ENCODE measurements at places on chromosomes 3 and 15.
A peak's percentile ranks its signal among the peaks of the same experiment; 100 is the strongest.

GRCh38 chr3:49248840-49249227 is 28.2 kb downstream of the C3orf62 start:
- H3K36me3 ChIP-seq: no peaks in the 10 kb centered on the region
- no peak overlapping the region for H3K4me3 ChIP-seq
- H3K4me1 ChIP-seq: peaks cover 3% of the 10 kb centered on the region
- no peak overlapping the region for H3K27ac ChIP-seq
- peak; percentile 73 for DNase-seq
- H3K27me3 ChIP-seq: no peaks in the 10 kb centered on the region

DNA sequence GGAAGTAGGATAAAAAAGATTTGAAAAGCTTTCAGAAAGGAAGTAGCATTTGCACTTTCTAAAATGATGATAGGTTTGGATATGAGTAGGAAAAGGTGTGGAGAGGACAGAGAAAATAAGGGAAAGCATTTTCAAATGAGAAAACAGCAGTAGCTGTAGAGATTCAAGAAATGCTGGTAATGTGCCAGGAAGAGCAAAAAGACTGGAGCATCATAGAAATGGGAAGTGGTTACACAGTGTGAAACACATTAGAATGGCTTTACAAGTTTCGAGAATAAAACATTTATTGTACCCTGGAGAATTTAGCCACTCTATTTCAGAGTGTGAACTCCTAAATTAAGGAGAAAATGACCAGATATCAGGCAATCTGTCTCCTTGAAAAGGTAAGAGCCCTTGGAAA is 108.3 kb upstream of the CHL1 start:
- H3K4me1 ChIP-seq: no peaks in the 10 kb centered on the region
- no peaks in the 10 kb centered on the region for H3K27me3 ChIP-seq
- H3K27ac ChIP-seq: no peak overlapping the region

GRCh38 chr3:150074277-150074676 is 103.6 kb upstream of the PFN2 start:
- no peak overlapping the region for H3K27ac ChIP-seq
- H3K4me1 ChIP-seq: peaks cover 12% of the 10 kb centered on the region
- H3K27me3 ChIP-seq: no peaks in the 10 kb centered on the region
- no peak overlapping the region for H3K4me3 ChIP-seq

- no peaks in the 10 kb centered on the region for H3K36me3 ChIP-seq
- H3K27ac ChIP-seq: no peak overlapping the region
- H3K4me3 ChIP-seq: no peak overlapping the region
- DNase-seq: no peak
Observed at GRCh38 chr3:177429771-177430170, 232.5 kb upstream of the TBL1XR1 start.

- no peaks in the 10 kb centered on the region for H3K27me3 ChIP-seq
- DNase-seq: no peak
- peaks cover 76% of the 10 kb centered on the region for H3K4me1 ChIP-seq
- H3K4me3 ChIP-seq: no peak overlapping the region
- no peaks in the 10 kb centered on the region for H3K36me3 ChIP-seq
Observed at GRCh38 chr3:129602309-129602708, 4.2 kb downstream of the PLXND1 start.

DNA sequence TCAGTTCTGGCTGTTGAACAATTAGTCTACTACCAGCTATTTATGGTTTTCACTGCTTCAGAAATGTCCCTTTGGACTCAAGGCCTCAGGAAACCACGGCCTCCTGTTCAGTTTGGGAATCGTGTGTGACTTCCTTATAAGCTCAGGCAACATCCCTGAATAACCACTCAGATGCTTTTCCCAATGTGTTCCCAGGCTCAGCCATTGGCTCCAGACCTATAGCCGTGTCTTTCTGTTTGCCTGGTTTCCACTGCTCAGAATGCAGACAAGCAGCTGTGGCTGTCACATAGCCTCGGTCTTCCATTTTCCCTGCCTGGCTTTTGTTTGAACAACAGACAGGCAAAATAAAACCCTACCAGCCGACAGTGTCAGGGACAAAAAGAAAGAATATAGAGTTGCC is 63.2 kb upstream of the ATP2B2 start:
- H3K27me3 ChIP-seq: peaks cover 38% of the 10 kb centered on the region
- no peaks in the 10 kb centered on the region for H3K4me1 ChIP-seq
- H3K4me3 ChIP-seq: no peak overlapping the region
- H3K36me3 ChIP-seq: no peaks in the 10 kb centered on the region
- DNase-seq: no peak

- no peaks in the 10 kb centered on the region for H3K36me3 ChIP-seq
- no peaks in the 10 kb centered on the region for H3K27me3 ChIP-seq
- H3K4me1 ChIP-seq: no peaks in the 10 kb centered on the region
- no peak overlapping the region for H3K4me3 ChIP-seq
- H3K27ac ChIP-seq: no peak overlapping the region
Observed at GRCh38 chr3:127888564-127889107, 26.4 kb upstream of the KBTBD12 start.

DNA sequence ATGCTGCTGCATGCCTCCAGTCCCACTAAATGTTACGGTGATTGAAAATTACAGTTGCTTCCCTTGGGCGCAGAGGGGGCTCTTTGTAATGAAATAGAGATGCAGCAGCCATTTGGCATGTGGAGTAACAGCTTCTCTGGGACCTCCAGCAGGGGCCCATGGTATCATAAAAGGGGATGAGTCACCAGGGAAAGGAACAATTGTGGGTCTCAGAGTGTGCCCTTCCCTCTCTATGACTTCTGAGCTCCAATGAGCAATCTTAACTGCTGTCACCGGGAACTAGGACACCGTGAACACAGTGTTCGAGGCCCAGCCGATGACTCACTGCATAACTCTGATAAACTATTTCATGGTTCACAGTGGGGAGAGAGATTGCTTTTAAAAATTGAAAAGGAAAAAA is 164.8 kb upstream of the NUDT16 start:
- peak; percentile 72 for DNase-seq
- H3K4me1 ChIP-seq: peaks cover 6% of the 10 kb centered on the region
- H3K27me3 ChIP-seq: no peaks in the 10 kb centered on the region
- H3K4me3 ChIP-seq: no peak overlapping the region

DNA sequence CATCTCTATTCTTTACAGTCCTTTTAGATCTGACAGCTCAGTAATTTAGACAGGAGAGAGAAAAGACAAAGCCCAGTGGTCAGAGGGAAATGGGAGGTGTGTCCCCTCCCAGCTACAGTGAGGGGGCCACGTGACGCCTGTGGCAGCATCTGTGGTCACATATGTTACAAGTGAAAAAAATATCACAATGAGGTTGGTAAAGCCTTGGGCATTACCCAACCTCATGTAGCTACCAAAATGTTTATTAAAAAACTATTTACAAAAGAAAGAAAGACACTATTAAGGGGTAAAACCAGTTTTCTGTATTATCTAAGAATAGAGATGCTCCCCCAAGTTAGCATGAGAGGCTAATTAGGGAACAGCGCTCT is 42.9 kb upstream of the PLCL2 start:
- H3K4me3 ChIP-seq: no peak overlapping the region
- H3K36me3 ChIP-seq: no peaks in the 10 kb centered on the region
- H3K27ac ChIP-seq: no peak overlapping the region
- DNase-seq: no peak
- no peaks in the 10 kb centered on the region for H3K27me3 ChIP-seq
- H3K4me1 ChIP-seq: no peaks in the 10 kb centered on the region

GRCh38 chr15:81562986-81563385 is 189.0 kb upstream of the TMC3 start:
- no peaks in the 10 kb centered on the region for H3K36me3 ChIP-seq
- no peaks in the 10 kb centered on the region for H3K27me3 ChIP-seq
- no peak overlapping the region for H3K4me3 ChIP-seq
- DNase-seq: no peak

DNA sequence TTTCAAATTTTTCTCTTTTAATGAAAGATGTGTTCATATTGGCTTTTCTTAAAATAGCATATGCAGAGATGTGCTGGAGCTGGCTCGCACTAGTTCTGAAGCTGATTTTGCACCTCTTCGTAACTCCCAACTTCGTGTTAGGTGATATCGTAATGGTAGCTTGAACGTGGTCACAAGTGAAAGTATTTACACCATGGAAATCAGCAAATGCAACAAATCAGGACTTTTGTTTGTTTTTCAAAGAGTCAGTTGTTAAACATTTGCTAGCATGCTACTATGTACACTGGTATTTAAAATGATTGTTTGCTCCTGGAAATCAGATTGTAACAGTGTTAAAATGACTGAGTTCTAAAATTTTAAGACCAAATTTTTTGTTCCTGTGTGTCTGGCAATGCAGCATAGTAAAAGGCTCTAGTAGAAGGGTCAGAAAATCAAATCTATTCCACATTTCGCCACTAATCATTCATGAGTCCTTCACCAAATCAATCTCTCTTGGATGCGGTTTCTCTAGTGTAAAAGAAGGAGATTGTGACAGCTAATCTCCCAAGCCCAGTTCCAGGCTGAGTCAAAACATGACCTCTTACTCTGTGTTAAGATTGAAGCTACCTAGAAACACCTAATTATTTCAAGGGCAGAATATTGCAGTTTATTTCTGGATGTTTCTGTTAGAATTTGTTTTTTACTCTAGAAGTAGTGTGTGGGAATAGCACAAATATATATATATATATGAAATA is 34.3 kb upstream of the CMC1 start:
- no peaks in the 10 kb centered on the region for H3K27me3 ChIP-seq
- no peaks in the 10 kb centered on the region for H3K4me1 ChIP-seq
- no peaks in the 10 kb centered on the region for H3K36me3 ChIP-seq
- H3K27ac ChIP-seq: no peak overlapping the region

DNA sequence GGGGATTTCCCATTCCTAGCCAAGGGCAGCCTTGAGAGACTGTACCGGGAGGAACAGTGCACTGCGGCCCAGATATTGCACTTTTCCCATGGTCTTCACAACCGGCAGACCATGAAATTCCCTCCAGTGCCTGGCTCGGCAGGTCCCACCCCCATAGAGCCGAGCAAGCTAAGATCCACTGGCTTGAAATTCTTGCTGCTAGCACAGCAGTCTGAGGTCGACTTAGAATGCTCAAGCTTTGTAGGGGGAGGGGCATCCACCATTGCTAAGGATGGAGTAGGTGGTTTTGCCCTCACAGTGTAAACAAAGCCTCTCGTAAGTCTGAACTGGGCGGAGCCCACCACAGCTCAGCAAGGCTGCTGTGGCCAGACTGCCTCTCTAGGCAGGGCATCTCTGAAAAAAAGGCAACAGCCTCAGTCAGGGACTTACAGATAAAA is 156.3 kb downstream of the FRMD5 start:
- H3K4me3 ChIP-seq: no peak overlapping the region
- DNase-seq: peak; percentile 20
- no peaks in the 10 kb centered on the region for H3K27me3 ChIP-seq
- peaks cover 10% of the 10 kb centered on the region for H3K4me1 ChIP-seq
- no peaks in the 10 kb centered on the region for H3K36me3 ChIP-seq

GRCh38 chr3:59440285-59441028 is 390.6 kb upstream of the CFAP20DC start:
- DNase-seq: no peak
- no peaks in the 10 kb centered on the region for H3K36me3 ChIP-seq
- no peak overlapping the region for H3K27ac ChIP-seq
- no peaks in the 10 kb centered on the region for H3K27me3 ChIP-seq
- no peaks in the 10 kb centered on the region for H3K4me1 ChIP-seq
- H3K4me3 ChIP-seq: no peak overlapping the region

- no peaks in the 10 kb centered on the region for H3K27me3 ChIP-seq
- H3K4me3 ChIP-seq: no peak overlapping the region
- no peak overlapping the region for H3K27ac ChIP-seq
- peak; percentile 89 for DNase-seq
Observed at GRCh38 chr15:55694652-55695150, 48.3 kb downstream of the PRTG start.

GRCh38 chr3:157754451-157754850 is 251.2 kb upstream of the VEPH1 start:
- no peak overlapping the region for H3K4me3 ChIP-seq
- no peaks in the 10 kb centered on the region for H3K36me3 ChIP-seq
- no peak overlapping the region for H3K27ac ChIP-seq
- peaks cover 4% of the 10 kb centered on the region for H3K27me3 ChIP-seq
- DNase-seq: no peak
- H3K4me1 ChIP-seq: no peaks in the 10 kb centered on the region

All from mesenchymal stem cell (in vitro differentiated cells and primary cell).